Karpas-422 (cell line): ENCODE measurements at places on chromosomes 2 and 18. TPM values are rescaled to one million over a fixed set of nuclear protein-coding genes. Genes with fewer than 3 reads are reported as not detected.

DNA sequence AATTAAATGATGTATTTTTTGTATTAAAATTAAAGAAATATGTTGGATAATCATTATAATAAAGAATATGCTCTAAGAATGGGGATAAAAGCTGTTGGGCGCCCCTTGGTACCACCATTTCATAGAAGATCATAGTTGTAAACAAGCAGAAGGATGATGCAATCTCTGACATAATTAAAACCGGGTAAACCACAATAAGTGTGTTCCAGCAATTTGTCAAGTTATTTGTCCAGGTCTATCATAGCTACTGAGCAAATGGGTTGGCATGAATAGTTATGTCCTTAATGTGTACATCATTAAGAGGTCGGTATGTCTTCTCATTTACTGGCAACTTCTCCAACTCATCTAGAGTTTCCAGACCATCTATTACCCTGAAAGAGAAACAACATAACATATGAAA, 6.7 kb upstream of the CLK1 start:
- no peaks in the 10 kb centered on the region for H3K4me1 ChIP-seq
- no peak overlapping the region for H3K4me3 ChIP-seq
- H3K36me3 ChIP-seq = peaks cover 33% of the 10 kb centered on the region
- no peak for DNase-seq
- H3K27me3 ChIP-seq = no peaks in the 10 kb centered on the region

The ARHGAP28 gene
- not detected in 2 replicates for total RNA-seq

DNA sequence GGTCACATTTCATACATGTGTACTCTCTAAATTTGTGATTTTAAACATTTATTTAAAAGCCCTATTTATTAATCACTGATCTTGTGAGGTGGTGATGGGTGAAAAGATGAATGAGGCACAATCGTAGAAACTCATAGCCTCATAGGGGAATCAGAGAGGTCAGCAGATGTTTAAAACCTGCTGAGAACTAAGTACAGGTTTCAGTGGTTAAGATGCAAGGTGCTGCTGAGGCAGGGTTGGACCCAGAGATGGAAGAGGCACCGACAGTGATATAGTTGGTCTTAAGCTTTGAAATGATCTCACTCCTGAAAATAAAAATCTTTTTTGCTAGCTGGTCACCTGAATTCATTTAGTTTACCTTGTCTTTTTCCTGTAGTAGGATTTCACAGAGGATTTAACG, 49.6 kb downstream of the LINC00305 start:
- no peaks in the 10 kb centered on the region for H3K36me3 ChIP-seq
- H3K4me1 ChIP-seq = peaks cover 45% of the 10 kb centered on the region
- H3K27ac ChIP-seq = peak overlapping the region; percentile 93
- DNase-seq = no peak
- H3K27me3 ChIP-seq = no peaks in the 10 kb centered on the region

- H3K27ac ChIP-seq = peak overlapping the region; percentile 35
- H3K27me3 ChIP-seq = no peaks in the 10 kb centered on the region
- no peak overlapping the region for H3K4me3 ChIP-seq
- H3K4me1 ChIP-seq = peaks cover 29% of the 10 kb centered on the region
- H3K36me3 ChIP-seq = no peaks in the 10 kb centered on the region
- no peak for DNase-seq
These were observed 41.2 kb upstream of the GCFC2 start for GRCh38 chr2:75751824-75752468.

DNA sequence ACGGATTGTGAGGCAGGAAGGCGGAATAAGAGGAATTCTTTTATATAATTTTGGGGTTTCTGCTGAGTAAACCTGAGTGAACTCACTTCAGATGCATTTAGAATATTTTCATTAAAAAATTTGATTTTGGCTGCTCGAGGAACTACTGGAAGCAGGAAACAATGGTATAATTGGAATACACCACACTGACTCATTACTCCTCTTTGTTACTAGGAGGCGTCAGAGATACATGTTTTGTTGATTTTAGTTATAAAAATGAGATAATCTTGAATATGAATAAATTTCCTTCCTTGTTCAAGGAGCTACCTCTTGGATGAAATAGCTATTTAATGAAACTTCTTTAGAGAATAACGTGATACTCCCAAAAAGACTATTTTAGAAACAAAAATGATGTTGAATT, 97.4 kb downstream of the ANKRD36 start:
- no peaks in the 10 kb centered on the region for H3K27me3 ChIP-seq
- no peak overlapping the region for H3K4me3 ChIP-seq
- peaks cover 11% of the 10 kb centered on the region; the same call in 1 of the 2 replicates for H3K36me3 ChIP-seq
- H3K4me1 ChIP-seq = peaks cover 3% of the 10 kb centered on the region; the same call in 1 of the 2 replicates
- DNase-seq = no peak

GRCh38 chr18:21550510-21550970, 50.0 kb downstream of the ESCO1 start:
- no peaks in the 10 kb centered on the region for H3K4me1 ChIP-seq
- H3K4me3 ChIP-seq = no peak overlapping the region
- no peak overlapping the region for H3K27ac ChIP-seq
- H3K36me3 ChIP-seq = peaks cover 37% of the 10 kb centered on the region
- no peaks in the 10 kb centered on the region for H3K27me3 ChIP-seq

- H3K4me1 ChIP-seq = no peaks in the 10 kb centered on the region
- H3K27me3 ChIP-seq = no peaks in the 10 kb centered on the region
- no peak for DNase-seq
These were observed 239.0 kb downstream of the PHLPP1 start for GRCh38 chr18:62954366-62954765.

- no peak overlapping the region for H3K4me3 ChIP-seq
- no peak overlapping the region for H3K27ac ChIP-seq
- H3K36me3 ChIP-seq = no peaks in the 10 kb centered on the region
- no peaks in the 10 kb centered on the region for H3K4me1 ChIP-seq
- DNase-seq = no peak
These were observed 135.3 kb upstream of the NOSTRIN start for GRCh38 chr2:168667156-168667555.

DNA sequence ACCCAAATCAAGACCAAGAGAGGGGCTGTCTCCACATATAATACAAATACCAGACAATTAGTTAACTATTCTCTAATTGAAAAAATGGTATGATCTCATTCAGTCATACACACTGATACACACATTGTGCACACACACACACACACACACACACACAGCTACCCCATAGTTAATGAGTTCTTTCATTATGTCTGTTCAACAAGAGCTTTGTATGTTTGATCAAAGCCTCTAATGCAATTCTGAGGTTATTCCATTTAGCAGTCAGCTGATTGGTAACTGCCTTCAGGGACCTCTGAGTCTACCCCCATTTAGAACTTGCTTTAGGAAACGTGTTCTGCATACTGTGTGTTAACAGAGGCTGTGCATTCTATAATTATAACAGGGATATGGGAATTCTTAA, 741.4 kb upstream of the LRRTM4 start:
- H3K4me1 ChIP-seq = no peaks in the 10 kb centered on the region
- H3K27ac ChIP-seq = no peak overlapping the region
- H3K4me3 ChIP-seq = no peak overlapping the region
- H3K27me3 ChIP-seq = no peaks in the 10 kb centered on the region
- H3K36me3 ChIP-seq = no peaks in the 10 kb centered on the region
- no peak for DNase-seq

- H3K27me3 ChIP-seq = no peaks in the 10 kb centered on the region
- H3K36me3 ChIP-seq = peaks cover 8% of the 10 kb centered on the region; the same call in 1 of the 2 replicates
- no peak overlapping the region for H3K27ac ChIP-seq
- no peaks in the 10 kb centered on the region for H3K4me1 ChIP-seq
These were observed 206.0 kb downstream of the ATAD2B start for GRCh38 chr2:23720705-23721453.

- H3K36me3 ChIP-seq = peaks cover 5% of the 10 kb centered on the region; the same call in 1 of the 2 replicates
- DNase-seq = no peak
- no peaks in the 10 kb centered on the region for H3K27me3 ChIP-seq
- peaks cover 11% of the 10 kb centered on the region for H3K4me1 ChIP-seq
- no peak overlapping the region for H3K4me3 ChIP-seq
These were observed 42.9 kb downstream of the ADI1 start for GRCh38 chr2:3476321-3476984.

- no peaks in the 10 kb centered on the region for H3K27me3 ChIP-seq
- no peak overlapping the region for H3K27ac ChIP-seq
- peaks cover 3% of the 10 kb centered on the region for H3K4me1 ChIP-seq
- DNase-seq = no peak
- H3K36me3 ChIP-seq = no peaks in the 10 kb centered on the region
These were observed 170.3 kb downstream of the CAMKMT start for GRCh38 chr2:44532031-44532430.
